ENCODE measurements at places on chromosomes 2 and 18.

- no peak for DNase-seq
Measured at GRCh38 chr2:74851191-74851566, 17.3 kb downstream of the HK2 start.

GRCh38 chr2:74201196-74201595 is 2.8 kb downstream of the MTHFD2 start:
- DNase-seq, result no peak

DNA sequence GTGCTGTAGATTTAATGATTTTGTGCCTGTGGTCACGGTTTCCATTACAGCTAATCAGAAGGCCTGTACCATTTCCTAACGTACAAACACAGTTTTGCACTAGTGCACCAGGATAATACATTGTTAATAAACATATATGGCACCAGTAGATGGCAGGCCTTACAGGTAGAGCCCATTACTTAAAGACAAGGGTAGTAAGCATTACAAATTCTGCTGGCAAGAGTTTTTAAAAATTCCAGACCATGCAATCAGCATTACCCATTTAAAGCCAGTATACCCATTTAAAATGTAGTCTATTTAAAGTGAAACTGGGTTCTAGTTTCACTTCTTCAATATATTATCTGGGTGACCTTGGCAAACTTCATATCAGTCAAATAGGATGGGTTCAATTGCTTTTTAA is 224.2 kb downstream of the NUP35 start:
- no peak for DNase-seq

DNA sequence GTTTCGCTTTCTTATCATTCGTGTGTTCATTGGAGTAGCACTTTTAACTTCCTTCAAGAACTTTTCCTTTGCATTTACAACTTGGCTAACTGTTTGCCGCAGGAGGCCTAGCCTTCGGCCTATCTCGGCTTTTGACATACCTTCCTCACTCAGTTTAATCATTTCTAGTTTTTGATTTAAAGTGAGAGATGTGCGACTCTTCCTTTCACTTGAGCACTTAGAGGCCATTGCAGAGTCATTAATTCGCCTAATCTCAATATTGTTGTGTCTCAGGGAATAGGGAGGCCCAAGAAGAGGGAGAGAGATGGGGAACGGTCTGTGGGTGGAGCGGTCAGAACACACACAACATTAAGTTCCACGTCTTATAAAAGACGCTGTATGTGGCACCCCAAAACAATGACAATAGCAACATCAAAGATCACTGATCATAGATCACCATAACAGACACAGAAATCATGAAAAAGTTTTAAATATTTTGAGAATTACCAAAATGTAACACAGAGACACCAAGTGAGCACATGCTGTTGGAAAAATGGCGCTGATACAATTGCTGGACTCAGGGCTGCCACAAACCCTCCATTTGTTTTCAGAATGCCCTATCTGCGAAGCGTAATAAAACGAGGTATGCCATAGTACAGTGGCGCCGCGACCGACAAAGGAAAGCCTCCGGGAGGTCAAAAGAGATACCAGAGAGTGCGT is 553 bp downstream of the TIGD1 start:
- no peak for DNase-seq

DNA sequence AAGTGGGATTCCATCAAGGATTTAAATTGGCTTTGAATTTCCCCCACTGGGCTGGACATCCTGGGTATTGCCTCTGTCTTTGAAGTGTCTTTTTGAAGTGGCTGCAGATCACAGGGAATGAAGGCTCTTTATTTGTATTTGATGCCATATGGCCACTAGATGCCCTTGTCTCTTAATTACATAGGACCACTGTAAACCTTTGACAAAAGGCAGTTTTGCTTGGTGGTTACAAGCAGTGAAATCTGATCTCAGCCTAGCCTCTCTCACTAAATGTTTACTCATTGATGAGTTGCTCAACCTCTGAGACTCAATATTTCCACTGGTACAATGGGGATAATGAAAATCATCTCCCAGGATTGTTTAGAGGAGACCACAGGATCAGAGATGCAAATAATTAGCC is 102.2 kb downstream of the INSIG2 start:
- DNase-seq, result no peak

- DNase-seq, result no peak
Measured at GRCh38 chr2:220215785-220216184, 588.4 kb downstream of the SLC4A3 start.

- DNase-seq, result no peak
Measured at GRCh38 chr2:44778671-44779476, 162.6 kb upstream of the SIX3 start.

DNA sequence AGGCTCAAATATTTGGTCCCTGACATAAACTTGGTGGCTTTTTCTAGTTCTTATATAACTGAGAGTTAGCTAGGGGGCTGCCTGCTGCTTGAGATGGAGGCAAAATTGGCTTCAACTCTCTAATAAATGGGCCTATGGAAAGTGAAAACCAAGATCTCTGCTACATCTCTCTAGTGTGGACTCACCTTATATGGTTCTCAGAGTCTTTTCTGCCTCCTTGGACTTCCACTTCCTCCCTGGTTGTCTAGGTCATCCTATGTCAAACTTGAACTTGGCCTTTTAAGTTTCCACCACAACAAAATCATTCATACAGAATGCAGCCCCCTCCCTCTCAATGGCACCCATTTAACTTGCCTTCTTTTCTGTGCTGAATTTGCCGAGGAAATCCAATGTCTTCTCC is 23.9 kb upstream of the ARHGAP25 start:
- no peak for DNase-seq

DNA sequence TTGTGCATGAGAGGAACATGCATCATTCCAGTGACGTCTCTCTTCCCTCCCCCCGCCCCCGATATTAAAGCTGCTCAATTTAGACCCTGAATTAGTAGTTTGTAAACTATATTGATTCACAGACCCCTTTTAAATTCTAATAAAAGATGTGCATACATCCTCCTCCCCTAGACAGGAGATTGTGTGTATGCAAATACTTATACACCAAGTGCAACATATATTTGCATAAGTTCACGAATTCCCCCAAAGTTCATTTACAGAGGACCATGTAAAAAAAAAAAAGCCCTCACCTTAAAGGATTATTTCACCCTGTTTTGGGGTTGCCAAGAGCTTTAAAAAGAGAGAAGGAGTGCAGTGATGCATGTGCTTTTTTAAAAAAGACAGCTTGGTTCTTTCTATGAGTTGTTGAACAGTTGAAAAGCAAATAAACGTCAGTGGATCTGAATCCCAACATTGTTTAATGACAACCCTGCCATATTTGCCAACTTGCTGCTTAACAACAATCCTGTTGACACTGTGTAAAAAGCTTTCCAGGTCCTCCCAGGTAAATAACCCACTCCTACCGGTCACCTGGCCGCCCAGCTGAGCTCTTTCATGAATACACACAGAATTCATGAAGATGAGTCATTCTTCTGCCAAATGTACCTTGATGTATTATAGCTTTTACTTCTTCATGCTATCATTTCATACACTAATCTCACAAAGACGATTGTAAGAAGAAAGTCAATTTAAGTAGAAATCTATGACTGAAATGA is 211.5 kb downstream of the IKZF2 start:
- DNase-seq, result no peak

- no peak for DNase-seq
Measured at GRCh38 chr2:37287966-37288365, 36.7 kb downstream of the PRKD3 start.

DNA sequence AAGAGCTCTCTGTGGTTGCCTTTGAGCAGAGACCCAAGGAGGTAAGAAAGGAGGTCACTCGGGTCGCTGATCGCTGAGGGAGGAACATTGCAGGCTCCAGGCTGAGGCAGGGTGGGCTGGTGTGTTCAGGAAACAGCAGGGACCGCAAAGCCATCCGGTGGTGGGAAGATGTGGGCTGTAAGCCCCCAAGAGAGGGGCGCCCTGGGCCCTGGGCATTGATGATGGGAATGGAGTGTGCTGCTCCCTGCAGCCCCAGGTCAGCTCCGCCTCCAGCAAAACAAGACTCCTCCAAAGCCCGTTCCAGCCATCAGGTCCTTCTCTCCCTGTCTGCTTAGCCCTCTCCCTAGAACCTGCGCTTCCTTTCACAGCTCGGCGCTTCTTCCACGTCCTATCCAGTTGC is 229.7 kb downstream of the KLHL29 start:
- no peak for DNase-seq

DNA sequence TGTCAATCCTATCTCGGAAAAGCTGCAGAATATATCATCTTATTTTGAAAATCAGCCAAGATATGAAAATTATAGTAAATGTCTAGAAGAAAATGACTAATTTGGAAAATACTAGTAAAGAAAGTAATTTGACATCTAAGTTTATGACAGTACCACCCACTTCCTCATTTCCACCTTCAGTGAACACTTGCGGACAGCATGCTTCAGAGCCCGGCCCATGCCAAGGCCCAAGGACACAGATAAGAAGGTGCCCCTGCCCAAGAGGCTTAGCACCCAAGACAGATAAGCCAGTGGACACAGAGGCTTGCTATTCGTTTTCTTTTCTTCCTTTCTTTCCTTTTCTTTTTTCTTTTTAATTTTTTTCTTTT is 4.8 kb upstream of the KCNG2 start:
- no peak for DNase-seq

DNA sequence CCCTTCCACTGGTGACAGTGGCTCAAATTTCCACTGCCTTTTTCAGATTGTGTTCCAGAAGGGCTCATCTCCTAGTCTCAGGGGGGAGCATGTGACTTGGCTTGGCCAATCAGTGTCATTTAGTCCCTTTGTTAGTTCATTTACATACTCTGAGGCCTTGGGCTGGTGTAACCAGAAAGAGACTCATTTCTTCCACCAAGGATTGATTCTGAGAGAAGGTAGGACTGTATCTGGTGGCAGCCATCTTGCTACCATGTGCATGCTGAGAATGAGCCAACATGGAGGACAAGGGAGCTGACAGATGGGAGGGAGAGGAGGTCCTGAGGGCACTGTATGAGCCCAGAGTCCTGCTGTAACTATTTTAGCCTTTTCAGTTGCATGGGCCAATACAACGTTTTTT is 191.7 kb downstream of the THSD7B start:
- no peak for DNase-seq

- DNase-seq, result no peak
Measured at GRCh38 chr2:203706403-203706802, at the start of gene CD28. Gene CD28 (plus strand): TSS chr2:203706639. CDS start chr2:203706697, 58 bp downstream.

DNA sequence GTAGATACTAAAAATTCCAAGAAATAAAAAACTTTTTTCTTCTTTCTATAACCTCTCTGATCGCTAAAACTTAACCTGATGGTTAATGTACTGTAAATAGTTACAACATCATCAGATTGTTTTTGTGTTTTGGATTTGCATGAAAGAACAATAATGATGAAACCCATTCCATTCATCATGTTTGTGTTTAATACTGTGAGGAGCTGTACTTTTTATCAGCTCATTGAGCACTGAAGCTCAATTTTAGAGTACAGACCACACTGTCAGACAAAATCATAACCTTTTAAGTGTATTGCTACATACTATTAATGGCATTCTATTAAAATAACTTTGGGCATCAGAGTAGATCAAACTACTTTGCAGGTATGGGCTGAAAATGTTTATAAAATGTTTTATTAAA is 14.8 kb upstream of the BBS5 start:
- DNase-seq, result no peak

DNA sequence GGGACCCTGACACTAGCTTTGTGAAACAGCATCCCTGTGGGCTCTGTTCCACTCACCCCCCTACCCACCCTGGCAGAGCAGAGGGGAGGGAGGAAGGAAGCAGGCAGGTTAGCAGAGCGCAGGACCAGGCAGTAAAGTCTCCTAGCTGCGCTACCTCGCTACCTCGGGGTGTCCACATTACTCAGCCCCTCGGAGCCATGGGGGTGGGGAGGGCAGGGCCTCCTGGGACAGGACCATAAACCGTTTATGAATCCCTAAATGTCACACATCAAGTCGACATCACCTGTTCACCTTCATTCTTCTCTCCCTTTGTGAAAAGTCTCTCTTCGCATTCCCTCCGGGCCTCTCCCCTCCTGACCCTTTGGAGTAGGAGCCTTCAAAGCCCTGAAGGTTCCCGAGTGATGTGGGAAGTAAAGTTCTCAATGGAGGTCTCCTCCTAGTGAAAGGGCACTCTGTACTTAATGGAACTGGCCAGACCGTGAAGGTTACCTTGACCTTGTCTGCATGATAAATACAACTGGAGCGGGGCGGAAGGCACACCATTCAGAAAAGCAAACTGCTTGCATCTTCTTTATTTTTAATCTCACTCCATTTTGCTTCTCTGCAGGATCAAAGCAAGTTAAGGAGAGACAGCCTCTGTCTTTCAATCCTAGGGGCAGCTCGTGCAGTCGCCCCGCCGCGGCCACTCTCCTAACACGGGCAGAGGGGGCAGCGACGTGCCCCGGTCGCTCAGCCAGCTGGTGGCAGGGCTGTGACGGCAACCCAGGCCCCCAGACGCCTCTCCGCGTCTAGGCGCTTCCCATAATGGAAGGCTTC is 23.7 kb upstream of the SMAD7 start:
- DNase-seq, result no peak

GRCh38 chr18:2114289-2114688 is 457.0 kb downstream of the METTL4 start:
- DNase-seq, result no peak

GRCh38 chr18:28359176-28359575 is 182.2 kb upstream of the CDH2 start:
- no peak for DNase-seq

DNA sequence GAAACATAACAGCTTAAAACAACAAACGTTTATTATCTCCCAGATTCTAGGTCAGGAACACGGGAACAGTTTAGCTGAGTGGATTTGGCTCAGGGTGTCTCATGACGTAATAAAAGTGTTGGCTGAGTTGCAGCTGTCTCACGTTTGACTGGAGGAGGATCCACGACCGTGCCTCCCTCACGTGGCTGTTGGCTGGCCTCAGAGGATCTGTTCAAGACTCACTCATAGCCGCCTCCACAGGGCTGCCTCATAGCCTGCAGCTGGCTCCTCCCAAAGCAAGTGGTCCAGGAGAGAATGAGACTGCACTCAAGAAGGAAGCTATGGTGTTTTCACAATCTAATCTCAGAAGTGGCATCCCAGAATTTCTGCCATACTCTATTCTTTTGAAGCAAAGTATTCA is 167.1 kb downstream of the RPRM start:
- DNase-seq, result no peak

- no peak for DNase-seq
Measured at GRCh38 chr18:44920441-44920840, 239.8 kb downstream of the SETBP1 start.

DNA sequence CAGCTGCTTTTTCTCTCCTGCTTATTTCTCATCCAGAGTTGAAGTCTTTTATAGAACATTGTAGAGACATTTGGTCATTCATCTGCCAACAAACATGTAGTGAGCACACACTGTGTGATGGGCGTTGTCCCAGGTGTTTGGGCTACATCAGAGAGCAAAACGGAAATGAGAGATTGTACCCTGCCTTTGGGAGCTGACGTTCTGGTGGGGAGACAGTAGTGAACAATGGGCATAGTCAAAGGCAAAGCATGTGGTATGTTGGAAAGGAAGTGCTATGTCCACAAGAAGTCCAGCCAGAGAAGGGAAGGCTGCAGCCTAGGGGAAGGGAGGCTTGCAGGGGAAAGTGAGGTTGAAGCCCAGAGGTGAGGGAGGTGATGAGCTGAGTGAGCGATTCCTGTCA is 78.1 kb downstream of the PIEZO2 start:
- no peak for DNase-seq

Measured in left forelimb (tissue), 1 donor.